ENCODE measurements at places on chromosomes 7 and 10.

DNA sequence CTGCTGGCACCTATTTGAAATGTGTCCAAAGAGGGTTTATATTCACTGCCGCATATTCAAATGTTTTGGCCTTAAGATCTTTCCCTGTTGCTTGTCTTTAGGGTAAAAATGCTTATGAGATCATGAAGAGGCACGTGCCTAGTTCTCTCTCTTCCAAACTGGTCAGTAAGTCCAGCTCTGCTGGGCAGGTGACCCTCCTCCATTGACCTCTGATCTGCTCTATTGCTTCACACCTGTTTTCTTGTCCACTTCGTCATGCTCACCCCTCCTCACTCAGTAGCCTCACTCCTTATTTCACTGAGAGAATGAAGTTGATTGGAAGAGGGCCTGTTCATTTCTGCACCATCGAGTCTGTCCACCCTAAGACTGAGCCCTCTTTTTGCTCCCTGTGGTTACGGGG is 140.5 kb upstream of the COBL start:
- no peak for DNase-seq

DNA sequence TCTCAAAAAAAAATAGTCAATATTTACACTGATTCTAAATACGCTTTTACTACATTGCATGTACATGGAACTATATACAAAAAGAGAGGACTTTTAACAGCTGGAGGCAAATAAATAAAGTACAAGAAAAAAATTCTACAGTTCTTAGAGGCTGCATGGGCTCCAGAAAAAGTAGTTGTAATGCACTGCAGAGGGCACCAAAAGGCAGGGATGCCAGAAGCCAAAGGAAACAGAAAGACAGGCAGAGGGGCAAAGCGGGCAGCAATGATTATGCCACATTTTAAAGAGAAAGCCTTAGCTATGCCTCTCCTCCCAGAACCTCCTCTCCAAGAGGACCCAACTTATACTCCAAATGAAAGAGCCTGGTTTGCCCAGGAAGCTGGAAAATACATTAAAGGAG is 11.6 kb upstream of the ADCK2 start:
- DNase-seq = no peak

DNA sequence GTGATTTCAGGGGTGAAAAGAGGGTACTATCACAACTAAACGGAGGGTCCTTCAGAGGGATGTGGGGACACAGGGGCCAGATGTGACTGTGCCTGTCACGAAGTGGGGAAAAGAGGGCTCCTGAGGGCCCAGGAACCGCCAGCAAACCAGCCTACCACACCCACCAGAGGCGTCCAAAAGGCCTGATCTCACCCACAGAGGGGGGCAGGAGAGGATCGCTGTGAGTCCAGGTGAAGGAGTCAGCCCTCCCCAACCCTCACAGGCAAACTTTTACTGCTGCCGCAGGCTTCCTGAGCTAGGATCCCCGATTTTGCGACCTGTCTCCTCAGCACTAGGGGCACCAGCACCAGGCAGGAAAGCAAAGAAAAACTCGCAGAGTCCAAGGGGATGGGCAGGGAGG is 64.7 kb downstream of the HIPK2 start:
- no peak for DNase-seq

- no peak for DNase-seq
Measured at GRCh38 chr7:70654979-70655378, 477.0 kb upstream of the GALNT17 start.

DNA sequence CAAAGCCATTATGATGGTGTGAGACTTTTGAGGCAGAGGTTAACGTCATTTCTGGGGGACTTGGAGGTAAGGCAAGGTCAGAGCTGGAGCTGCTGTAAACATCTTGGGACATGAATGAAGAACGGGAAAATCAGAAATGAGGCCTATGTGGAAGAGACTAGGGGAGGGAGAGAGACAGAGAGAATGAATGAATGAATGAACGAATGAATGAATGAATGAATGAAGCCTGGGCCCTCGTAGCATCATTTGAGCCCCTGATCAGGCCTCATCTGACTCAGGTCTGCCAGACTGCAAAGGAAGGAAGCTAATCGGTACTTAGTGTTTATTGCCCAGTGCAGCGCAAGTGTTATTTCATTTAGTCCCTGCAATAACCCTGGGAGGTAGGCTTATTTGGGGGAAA is 79.6 kb downstream of the SLIT1 start:
- DNase-seq = no peak

DNA sequence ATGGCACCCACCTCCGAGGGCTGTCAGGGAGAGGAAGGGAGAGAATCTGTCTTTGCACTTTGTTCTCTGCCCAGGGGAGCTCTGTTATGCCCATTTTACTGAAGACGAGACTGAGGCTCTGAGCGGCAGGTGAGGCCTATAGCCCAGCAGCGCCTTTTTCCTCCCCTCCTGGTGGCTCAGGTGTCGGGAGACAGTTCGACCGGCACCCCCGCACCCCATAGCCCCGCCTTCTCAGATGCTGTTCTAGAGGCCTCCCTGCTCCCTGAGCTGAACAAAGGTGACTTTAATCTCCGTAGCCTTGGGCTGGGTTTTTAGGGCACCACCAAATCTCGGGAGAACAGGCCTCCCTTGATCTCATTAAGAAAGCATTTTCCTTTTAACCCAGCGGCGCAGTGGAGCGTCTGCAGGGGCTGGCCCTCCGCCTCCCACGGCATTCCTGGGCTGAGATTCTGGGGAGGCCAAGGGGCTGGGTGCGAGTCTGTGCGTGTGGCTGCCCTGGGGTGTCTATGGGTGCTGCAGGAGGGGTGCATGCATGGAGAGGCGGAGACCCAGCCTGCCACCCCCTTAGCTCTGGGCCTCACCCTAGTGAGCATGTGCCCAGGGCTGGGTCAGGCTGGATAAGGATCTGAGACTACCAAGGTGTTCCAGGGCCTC is 3.3 kb downstream of the LFNG start:
- no peak for DNase-seq

DNA sequence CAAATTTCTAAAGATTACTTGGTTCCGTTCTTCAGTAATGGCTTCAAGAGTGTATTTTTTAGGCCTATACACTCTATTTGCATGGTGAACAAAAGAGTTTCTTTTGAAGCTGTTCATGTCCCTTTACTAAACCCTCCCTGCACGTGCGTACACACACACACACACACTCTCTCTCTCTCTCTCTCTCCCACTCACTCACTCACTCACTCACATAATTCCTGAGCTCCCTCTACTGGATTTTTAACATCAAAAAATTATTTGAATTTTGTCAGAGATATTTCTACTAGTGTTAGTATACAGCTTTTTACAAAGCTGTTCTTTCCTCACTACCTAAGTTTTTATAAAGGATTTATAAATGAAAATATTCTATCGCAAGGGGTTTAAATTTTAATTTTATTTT is 85.9 kb downstream of the UBE3C start:
- no peak for DNase-seq

DNA sequence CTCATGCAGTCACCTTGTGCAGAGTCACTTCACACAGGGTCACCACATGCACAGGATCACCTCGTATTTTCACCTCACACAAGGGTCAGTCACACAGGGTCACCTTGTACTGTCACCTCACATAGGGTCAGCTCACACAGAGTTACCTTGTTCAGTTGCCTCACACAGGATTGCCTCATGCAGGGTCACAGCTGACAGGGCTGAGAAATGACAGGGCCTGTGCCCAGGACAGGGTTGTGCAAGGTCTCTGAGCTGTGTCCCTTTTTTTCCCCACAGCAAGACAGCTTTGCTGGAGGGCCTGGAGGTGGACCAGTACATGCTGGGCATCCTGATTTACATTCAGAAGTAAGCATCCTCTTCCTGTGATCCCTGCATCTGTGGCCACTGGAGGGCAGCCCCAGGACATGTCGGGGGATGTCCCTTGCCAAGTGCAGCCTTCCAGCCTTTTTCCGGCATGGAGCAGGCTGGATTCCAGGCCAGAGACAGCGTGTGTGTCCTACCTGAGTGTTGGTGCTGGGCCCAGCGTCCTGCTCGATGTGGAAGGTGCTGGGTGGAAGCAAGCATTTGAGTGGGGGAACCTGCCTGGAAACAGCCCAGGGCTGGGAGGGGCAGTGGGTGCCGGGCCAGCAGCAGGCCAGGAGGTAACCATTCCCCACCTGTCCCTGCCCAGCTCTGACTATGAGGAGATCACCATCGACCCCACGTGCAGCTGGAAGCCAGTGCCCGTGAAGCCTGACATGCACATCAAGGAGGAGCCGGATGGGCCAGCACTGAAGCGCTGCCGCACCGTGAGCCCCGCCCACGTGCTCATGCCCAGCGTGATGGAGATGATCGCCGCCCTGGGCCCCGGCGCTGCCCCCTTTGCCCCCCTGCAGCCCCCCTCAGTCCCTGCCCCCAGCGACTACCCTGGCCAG is 16.3 kb downstream of the ZMIZ2 start:
- DNase-seq = no peak

DNA sequence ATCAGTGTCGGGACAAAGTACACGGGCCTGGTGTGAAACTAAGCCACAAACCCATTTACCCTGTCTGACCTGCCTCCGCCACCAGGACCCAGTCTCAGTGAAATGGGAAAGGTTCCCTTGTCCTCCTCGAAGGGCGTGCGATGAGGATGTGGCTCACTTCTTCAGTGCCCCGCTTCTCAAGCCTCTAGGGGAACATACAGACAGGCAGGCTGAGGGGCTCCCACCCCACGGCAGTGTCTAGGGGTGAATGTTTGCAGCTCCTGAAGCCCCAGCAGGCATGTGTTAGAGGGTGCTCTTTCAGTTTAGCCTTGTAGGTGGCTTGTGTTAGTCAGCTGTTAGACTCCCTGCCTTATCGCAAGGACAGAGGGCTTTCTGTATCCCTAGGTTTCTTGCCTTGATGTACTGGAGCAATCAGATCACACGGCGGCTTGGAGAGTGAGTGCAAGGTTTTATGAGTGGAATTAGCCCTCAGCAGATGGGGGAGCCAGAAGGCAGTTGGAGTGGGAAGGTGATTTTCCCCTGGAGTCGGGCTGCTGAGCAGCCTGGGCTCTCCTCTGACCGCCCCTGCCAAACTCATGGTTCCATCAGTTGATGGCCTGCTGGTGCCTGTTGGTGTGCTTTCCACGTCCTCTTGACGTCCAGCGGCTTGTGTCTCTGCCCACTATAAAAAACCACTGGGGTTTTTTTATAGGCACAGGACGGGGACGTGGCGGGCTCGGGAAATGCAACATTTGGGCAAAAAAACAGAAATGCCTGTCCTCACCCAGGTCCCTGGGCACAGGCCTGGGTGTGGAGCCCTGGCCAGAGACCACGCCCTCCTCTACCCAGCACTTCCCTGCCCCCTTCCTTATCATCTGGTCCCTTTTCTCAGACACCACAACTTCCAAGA is 759 bp downstream of the NUDT1 start:
- no peak for DNase-seq

GRCh38 chr10:56123247-56123646 is 237.8 kb downstream of the ZWINT start:
- DNase-seq = no peak

DNA sequence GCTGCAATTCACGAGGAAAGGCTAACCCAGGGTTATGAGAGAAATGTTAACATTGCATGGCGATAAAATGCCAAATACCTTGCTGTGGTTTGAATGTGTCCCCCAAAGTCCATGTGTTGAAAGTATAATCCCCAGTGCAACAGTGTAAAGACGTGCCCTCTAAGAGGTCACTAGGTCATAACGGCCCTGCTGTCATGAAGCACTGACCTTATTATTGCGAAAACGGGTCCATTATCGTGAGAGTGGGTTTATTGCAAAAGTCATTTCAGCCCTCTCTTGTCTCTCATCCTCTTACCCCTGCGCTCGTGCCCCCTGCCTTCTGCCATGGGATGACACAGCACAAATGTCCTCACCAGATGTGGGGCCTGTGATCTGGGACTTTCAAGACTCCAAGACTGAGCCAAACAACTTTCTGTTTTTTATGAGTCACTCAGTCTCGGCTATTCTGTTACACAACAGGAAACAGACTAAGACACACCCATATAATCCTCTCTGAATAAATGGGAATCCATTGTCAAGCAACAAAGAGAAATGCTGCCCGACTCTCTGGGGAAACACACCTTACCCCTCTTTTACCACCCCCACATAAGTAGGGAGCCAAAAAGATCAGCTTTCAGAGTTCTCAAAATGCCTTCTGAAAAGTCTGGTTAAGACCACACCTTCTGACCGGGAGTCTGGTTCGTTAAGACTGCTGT is 73.1 kb upstream of the UCN3 start:
- no peak for DNase-seq

DNA sequence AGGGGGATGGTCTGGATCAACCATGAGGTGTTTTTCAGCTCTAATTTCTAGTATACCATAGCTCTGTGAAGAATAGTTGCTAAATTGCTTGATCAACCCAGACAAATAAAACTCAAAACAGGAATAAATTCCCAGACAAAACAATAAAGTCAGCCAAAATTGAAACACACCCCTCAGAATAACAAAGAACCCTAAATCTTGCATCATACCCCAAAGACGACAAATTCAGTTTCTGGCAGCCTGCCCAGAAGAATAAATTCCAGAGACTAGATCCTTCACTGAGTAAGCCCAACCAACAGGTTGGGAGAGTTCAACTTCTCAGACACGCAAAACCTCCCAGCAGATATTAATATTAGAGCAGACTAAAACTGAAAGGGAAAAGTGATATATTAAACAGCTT is 11.2 kb upstream of the SEM1 start:
- DNase-seq = no peak

DNA sequence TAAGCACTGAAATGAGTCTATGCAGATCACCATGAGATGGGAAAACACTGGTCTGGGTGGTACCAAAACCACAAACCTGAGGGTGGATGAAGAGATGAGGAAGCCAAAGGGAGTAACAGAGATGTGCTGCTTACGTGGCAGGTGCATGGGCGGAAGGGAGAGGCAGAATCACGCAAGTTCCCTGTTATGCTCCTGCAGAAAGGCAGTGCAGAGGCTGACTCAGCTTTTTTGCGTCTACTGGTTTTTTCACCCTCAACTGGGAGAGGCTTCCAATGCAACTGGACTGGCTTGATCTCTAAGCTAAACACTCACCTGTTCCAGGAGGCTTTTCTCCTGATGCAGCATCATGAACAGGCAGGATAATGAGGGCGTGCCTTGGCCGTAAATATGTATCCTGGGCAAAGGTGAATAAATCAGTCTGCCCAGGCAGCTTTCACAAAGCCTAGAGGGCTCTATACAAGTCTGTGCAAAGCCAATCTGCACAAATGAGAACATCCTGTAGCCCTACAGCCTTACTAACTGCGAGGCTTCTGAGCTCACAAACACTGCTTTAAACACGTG is 95.4 kb upstream of the AFAP1L2 start:
- DNase-seq = no peak

- DNase-seq = no peak
Measured at GRCh38 chr10:29969255-29970011, 90.0 kb downstream of the JCAD start.

DNA sequence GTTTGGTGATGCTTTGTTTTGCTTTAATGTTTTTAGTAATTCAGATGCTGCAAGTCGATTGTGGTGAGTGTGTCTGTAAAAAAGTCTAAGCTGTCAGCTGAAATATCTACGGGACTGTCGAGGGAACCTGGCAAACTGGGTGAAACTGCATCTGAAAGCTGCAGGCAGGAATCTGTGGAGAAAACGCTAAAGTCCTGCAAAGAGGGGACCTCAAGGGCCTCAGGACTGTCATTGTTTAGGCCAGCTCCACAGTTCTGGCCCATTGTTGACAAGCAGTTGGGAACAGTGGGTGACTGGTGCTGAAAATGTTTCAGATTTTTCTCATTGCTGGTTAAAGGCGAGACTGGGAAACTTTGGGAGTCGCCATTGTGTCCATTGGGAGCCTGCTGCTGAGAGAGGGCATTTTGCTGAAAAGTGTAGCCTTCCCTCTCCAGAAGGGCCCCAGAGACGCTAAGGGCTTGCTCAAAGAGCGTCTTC is 1.8 kb downstream of the HOXA2 start:
- no peak for DNase-seq
